ENCODE measurements at places on chromosomes 3 and 15. TPM values are rescaled to one million over a fixed set of nuclear protein-coding genes. Genes with fewer than 3 reads are reported as not detected.

The MESP1 gene
- total RNA-seq: 5.5 TPM

The SLC27A2 gene
- total RNA-seq: 32.2 TPM

The P2RY13 gene
- not detected for total RNA-seq

The EIF2B5 gene
- 30.0 TPM for total RNA-seq

The DNAJA4 gene
- total RNA-seq: not detected

The CDAN1 gene
- total RNA-seq: 6.7 TPM

The MEX3B gene
- total RNA-seq: 3.7 TPM

The BBS4 gene
- 18.8 TPM for total RNA-seq

The STAC gene
- 2.3 TPM for total RNA-seq

The OR5H14 gene
- total RNA-seq: not detected

The ACTC1 gene
- not detected for total RNA-seq

The GOLGA6A gene
- total RNA-seq: 0.09 TPM

The ADCY5 gene
- 0.57 TPM for total RNA-seq

The CATSPER2 gene
- 0.66 TPM for total RNA-seq

The MAP1A gene
- 0.85 TPM for total RNA-seq

The TUSC7 gene
- not detected for total RNA-seq

The SERINC4 gene
- not detected for total RNA-seq

The ACTRT3 gene
- total RNA-seq: 2.4 TPM

The PDHB gene
- 58.3 TPM for total RNA-seq

The RAB6B gene
- total RNA-seq: 2.1 TPM

The TMEM266 gene
- total RNA-seq: 0.17 TPM

The SPINK8 gene
- total RNA-seq: not detected

The LDHAL6B gene
- total RNA-seq: not detected

The NR2E3 gene
- not detected for total RNA-seq

The ACP3 gene
- total RNA-seq: not detected

The ITIH1 gene
- total RNA-seq: not detected

The FETUB gene
- total RNA-seq: not detected

The MGA gene
- total RNA-seq: 4.9 TPM

The IL5RA gene
- total RNA-seq: not detected

The HGD gene
- total RNA-seq: 24.4 TPM

The ARHGAP31 gene
- 0.85 TPM for total RNA-seq

The FBXO40 gene
- total RNA-seq: not detected

The ANKRD34C gene
- total RNA-seq: not detected

The ABI3BP gene
- 0.91 TPM for total RNA-seq

The DAPK2 gene
- 4.2 TPM for total RNA-seq

The POPDC2 gene
- 0.50 TPM for total RNA-seq

The PRICKLE2 gene
- 2.4 TPM for total RNA-seq

The STRIT1 gene
- total RNA-seq: not detected

All from A549 treated with GW870086 at 1 μM for 4 hours (cell line).